ENCODE measurements at places on chromosomes 11 and 22.

DNA sequence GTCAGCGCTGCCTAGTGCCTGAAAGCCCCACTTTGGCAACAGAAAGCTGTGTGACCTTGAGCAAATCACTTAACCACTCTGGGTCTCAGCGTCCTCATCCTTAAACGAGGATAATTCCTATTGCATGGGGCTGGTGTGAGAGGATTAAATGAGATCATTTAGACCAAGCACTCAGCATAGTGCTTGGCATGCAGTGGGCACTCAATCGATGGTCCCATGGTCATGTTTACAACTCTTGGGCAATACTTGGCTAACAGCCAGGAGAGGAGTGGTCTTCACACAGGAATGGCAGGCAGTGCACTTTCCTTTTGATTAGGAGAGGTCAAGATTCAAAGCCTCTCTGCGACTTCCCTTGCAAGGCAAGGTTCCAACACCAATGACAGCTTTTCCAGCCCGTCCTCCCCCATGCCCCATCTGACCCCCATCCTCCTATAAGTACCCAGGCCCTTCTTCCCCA lies 14.1 kb downstream of the TNKS1BP1 start:
- no peak for DNase-seq

DNA sequence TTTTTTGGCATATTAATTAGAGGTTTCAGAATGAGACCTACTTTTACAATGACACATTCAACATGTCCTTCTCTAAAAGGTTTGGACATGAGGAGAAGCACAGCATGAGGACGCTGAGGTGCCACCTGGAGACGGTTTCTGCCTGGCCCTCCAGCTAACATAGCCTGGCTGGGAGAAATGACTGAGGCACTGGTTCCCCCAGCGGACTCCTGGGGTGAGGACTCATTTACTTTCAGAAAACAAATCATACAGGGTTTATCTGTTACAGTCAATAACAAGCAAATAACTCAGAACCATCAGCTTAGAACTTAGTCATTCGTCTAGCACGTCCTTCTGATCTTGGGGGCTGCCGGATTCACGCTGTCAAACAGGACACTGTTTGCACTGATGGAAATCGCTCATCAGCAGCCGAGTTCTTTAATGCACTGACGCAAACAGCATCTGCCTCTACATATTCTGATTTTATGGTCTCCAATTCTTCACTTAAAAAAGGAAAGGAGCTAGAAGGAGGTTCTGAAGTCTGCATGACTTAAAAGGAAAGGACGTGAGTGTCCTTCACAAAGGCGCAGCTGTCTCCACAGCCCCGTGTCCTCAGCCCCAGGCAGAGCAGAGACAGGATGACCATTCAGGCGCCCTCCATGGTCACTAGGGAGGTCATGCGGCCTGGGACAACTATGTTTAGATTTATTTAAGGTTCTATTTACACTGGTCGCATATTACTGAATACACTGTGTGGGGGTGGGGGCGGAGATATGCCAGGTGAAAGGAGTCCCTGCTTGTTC lies 44.2 kb downstream of the CERK start:
- DNase-seq: peak; percentile 20

GRCh38 chr22:36223504-36223903 lies 15.8 kb downstream of the APOL2 start:
- no peak for DNase-seq

GRCh38 chr11:24896118-24896835 lies 399.4 kb downstream of the LUZP2 start:
- no peak for DNase-seq

- no peak for DNase-seq
Measured at GRCh38 chr22:34950489-34950888, 115.5 kb upstream of the ISX start.

- no peak for DNase-seq
Measured at GRCh38 chr11:78654866-78655265, 80.2 kb upstream of the NARS2 start.

- no peak for DNase-seq
Measured at GRCh38 chr11:29224739-29225384, 792.0 kb downstream of the KCNA4 start.

DNA sequence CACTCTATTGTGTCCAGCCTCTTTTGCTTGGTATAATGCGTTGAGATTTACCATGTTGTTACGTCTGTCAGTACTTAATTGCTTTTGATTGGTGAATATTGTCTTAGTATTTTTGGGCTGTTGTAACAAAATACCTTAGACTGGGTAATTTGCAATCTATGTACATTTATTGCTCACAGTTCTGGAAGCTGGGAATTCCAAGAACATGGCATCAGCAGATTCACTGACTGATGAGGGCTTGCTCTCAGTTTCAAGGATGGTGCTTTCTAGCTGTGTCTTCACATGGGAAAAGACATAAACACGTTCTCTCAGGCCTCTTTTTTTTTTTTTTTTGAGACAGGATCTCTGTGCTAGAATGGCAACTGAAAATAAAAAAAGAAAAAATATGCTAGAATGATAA lies 46.7 kb upstream of the INCENP start:
- no peak for DNase-seq

GRCh38 chr11:115501502-115501892 lies 2.7 kb downstream of the CADM1 start:
- DNase-seq: no peak

DNA sequence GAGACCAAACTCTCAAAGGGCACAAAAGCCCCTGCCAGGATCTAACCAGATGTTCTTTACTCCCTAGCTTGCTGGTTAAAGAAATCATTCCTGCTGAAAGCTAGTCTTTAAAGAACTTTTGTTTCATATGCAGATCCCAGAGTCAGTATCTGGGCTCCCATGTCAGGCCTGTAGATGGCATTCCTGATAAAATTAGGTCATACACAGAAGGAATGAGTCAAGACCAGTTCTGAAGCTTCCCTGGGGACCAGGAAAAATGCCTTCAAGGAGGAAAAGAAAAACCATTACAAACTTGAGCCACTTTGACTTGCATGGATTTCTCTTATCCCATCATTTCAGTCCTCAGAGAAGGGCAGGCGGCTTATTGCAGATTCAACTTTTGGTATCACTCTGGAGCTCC lies 5.9 kb downstream of the DBX1 start:
- no peak for DNase-seq

GRCh38 chr22:37647928-37648327 lies 8.5 kb downstream of the SH3BP1 start:
- DNase-seq: no peak

DNA sequence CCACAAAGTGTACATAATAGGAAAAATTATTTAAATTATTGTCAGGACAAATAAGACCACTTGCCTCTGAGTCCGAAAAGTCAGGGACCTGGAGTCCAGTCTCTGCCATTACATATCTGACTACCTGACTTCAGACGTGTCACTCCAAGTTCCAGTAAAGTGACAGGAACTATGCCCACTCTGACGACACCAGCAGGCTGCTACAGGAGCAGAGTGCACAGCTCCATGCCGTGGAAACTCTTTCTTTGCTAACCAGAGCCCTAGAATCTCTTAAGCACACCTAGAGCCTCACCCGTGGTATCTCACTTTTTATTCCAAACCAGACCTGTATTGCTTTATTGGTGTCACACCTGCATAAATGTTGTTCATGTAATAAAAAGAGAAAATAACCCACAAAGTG lies 93.7 kb downstream of the PLEKHA7 start:
- no peak for DNase-seq

DNA sequence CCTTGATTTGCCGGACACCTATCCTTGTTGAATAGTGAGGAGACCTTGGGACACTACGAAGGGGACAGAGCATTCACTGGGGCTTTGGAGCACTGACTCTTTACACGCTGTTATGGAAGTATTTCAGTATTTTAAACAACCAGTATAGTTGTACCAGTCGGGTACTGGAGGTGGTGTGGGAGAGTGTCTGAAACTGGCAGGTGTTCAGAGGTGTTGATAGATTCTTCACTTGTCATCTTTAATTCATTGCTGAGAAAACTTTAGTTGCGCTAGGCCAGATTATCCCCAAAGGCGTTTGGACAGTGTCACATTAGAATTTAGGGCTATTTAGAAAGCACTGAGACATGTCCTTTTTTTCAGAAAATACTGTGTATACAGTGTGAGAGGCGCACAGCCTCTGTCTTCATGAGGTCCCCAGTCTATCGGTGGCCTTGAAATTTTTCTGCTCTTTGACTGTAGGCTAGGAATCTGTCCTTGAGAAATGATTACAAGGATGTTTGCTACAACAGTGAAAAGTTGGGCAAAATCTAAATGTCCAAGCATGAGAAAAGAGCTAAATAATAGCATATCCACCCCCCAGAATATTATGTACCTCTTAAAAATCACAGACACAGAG lies 69.7 kb downstream of the TEAD1 start:
- DNase-seq: no peak

Measured in SHP77 (cell line).